ENCODE measurements at places on chromosomes 7 and 10.

DNA sequence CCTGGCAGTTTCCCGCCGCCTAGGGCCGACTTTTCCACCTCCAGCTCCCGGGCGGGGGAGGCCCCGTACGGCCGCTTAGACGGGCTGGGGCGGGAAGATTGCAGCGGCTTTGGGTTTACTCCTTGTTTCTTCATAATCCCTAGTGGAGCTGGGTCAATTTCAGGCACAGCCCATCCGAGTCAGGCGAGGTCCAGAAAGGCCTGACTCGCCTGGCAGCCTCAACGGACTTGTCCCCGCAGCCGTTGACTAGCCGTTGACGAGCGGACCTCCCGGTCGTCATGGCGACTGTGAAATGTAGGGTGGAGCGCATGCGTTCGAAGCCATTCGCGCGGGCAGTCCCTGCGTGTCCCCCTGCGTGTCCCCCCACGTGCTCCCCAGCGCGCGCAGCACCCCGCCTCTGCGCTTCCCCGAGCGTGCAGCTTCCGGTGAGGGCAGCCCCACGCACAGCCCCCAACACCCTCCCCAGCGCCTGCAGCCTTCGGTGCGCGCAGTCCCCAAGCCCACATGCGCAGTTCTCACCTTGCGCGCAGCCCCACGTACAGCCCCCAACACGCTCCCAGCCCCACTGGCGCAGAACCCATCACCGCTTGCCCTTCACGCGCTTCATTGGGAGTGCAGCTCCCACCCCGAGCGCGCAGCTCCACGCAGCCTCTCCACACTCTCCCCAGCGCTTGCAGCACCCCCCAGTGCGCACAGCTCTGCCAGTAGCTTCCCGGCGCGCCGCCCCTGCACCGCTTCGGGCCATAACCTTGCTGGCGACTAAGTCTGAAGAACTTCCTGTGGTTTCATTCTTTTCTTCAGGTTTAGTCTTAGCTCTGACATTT is 67.8 kb downstream of the TBX20 start:
- DNase-seq, result peak; percentile 14

- no peak for DNase-seq
Measured at GRCh38 chr7:130970696-130971095, 236.7 kb upstream of the KLF14 start.

DNA sequence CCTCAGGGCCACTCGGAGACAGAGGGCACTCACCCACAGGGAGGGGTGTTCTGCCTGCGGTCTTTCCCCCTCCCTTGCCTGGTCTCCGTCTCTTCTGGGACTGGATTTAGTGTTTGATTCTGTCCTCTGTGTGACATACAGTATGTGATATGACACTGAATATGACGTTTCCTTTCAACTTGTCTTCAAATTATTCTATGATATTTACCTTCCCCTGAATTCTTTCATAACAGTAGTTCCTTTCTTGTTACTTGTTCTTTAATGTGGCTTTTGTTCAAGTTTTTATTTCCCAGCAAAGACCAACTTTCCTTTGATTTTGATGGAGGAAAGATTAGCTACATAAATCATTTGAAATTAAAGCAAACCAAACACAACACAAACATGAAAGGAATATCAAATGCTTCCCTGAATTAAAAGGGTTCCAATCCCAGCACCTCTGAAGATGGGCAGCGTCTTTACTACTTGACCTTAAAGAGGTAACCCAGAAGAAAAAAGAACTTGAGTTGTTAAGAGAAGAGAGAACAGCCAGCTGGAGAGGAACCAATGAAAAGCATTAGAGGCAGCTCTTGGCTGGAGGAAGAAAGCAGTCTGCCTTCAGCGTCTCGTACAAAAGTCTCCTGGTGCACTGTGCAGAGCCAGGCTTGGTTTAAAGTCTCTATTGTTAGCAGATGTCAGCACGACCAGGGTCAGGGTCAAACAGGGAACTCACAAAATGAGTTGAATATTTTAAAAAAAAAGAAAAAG is 18.3 kb upstream of the RHEB start:
- no peak for DNase-seq

- DNase-seq, result no peak
Measured at GRCh38 chr10:36256166-36256565, 614.1 kb upstream of the FZD8 start.

DNA sequence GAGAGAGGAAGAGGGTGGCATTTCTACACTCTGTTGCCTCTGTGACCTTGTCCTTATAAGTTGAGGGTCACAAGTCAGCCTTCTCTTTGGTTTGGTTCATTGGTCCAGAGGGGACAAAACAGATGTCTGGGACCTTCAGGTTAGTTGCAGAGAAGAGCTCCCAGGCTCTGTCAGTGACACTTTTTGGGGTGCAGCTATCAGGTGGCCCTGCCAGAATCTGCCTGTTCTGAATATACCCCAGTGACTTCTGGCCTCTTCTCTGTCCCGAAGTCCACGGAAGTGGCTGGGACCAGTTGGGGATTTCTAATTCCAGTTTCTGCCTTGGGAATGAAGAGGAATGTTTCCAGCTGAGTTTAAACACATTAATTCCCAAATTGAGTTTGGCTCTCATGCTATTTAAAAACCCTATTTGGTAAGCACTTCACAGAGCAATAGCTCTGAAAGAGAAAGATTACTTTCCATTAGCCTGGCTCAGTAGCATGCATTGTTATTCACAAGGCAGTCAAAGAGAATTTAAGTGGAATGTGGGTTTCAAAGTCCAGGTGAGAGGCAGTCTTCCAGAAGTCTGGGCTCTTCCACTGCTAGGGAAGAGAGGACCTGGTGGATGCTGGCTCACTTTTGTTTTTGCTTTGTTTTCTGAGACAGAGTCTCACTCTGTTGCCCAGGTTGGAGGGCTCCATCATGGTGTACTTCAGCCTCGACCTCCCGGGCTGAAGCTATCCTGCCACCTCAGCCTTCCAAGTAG is 237.8 kb upstream of the GALNT17 start:
- no peak for DNase-seq

DNA sequence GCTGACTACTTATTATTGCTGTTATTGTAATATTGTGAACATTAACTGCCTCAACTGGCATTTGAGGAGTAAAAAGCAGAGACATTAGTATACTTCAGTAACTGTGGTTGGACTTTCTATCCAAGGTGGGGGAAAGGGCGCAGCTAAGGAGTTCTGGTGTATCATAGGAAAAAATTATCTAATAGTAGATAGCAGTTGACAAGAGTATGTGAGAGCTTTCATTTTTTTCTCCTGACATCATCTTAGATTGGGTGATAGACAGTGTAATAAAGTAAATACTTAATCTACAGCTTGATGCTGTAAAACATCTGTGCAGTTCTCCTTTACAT is 68.9 kb downstream of the PHTF2 start:
- peak; percentile 32 for DNase-seq

DNA sequence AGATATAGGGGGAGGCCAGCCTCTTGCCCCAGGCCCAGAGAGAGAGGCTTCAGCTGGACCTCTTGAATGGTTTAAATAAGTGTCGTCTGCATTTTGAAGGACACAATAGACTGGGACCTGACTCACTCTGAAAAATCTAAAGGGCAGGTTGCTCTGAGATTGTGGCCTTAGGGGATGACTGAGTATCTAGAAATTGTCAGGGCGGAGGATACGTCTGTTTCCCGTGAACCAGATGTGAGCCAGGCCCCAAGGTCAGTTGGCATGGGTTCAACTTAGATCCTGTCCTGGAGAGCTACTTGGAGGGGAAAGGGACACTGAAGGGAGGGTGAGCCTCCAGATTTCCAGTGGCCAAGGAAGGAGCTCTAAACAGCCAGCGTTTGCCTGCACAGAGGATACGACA is 110.2 kb downstream of the CHN2 start:
- peak; percentile 43 for DNase-seq

DNA sequence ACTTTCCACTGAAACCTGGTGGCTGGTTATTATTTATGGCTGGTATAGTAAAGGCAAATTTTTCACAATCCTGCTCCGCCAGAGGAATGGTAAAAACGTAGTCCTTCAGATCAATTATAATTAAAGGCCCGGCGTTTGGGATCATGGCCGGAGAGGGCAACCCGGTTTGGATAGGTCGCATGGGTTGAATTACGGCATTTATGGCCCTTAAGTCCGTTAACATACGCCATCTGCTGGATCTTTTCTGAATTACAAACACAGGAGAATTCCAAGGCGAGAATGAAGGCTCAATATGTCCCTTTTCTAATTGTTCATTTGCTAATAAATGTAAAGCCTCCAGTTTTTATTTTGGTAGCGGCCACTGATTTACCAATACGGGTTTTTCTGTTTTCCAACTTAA is 11.3 kb upstream of the TAS2R3 start:
- peak; percentile 15 for DNase-seq

- peak; percentile 62 for DNase-seq
Measured at GRCh38 chr10:133257489-133258065, 19.1 kb downstream of the ADAM8 start.

DNA sequence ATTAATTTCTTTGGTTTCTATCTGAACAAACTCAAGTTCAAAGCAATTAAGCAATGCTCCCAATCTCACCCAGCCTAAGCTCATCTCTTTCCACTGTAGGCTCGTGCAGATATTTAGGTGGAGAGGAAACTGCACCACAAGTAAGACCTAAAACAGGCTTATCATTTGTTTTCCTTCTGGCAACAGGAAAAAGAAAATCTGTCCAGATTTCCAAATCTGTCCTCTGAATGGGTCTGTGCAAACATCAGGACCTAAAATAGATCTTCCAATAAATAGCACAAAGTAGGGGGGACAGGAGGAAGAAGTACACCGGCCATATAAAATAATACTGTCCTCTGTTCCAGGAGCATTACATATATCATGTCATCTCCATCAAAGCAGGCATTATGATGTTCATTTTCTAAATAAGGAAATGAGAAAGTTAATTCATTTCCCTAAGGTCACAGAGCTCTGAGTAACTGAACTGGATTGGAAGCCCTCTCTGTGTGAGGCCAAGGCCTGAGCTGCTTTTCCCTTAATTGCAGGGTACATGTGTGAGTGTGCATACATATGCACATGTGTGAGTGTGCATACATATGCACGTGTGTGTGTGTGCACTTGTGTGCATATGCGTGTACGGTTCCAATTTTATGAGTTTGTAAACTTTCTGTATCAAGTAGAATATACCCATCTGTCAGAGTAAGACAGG is 92.8 kb upstream of the PARD3 start:
- DNase-seq, result no peak

- DNase-seq, result no peak
Measured at GRCh38 chr10:31321396-31321941, 2.5 kb downstream of the ZEB1 start.
